K562 (cell line): ENCODE measurements at places on chromosomes 6 and 20. TPM values are rescaled to one million over a fixed set of nuclear protein-coding genes. Genes with fewer than 3 reads are reported as not detected.

- H3K27me3 ChIP-seq = no peaks in the 10 kb centered on the region
- peaks cover 31% of the 10 kb centered on the region for H3K4me1 ChIP-seq
- DNase-seq = no peak
- peaks cover 52% of the 10 kb centered on the region; the same call in 2 of the 3 replicates for H3K36me3 ChIP-seq
- no peak overlapping the region; the same call in 2 of the 3 replicates for H3K27ac ChIP-seq
These were observed 2.1 kb downstream of the CTSZ start for GRCh38 chr20:59004763-59005522.

- no peak overlapping the region for H3K27ac ChIP-seq
- H3K4me1 ChIP-seq = no peaks in the 10 kb centered on the region
- DNase-seq = no peak
- peaks cover 16% of the 10 kb centered on the region for H3K27me3 ChIP-seq
These were observed 3.5 kb downstream of the HLA-C start for GRCh38 chr6:31268369-31268765.

- H3K4me1 ChIP-seq = no peaks in the 10 kb centered on the region
- peaks cover 49% of the 10 kb centered on the region for H3K27me3 ChIP-seq
- no peak overlapping the region for H3K27ac ChIP-seq
- H3K4me3 ChIP-seq = no peak overlapping the region
- no peaks in the 10 kb centered on the region for H3K36me3 ChIP-seq
These were observed 30.5 kb upstream of the RPS6KA2 start for GRCh38 chr6:166657531-166657930.

DNA sequence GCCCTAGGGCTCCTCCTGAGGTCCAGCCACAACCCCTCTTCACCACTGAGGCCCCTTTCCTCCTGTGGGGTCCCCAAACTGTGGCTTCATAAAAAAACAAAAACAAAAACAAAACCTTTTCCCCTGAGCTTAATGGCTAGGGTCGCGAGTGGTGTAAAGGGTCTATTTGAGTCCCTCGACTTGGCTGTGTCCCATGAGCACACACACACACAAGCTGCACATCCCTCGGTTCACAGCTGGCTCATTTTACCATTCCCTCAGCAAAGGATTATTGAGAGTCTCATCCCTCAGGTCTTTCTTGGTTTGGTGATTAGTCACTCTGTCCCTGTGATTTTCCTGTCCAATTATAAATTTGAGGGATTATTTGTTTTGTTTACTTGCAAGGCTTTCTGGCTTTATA, 206.1 kb upstream of the SASH1 start:
- H3K36me3 ChIP-seq = no peaks in the 10 kb centered on the region
- no peak overlapping the region for H3K27ac ChIP-seq
- H3K4me3 ChIP-seq = no peak overlapping the region
- no peak for DNase-seq
- no peaks in the 10 kb centered on the region for H3K4me1 ChIP-seq

- peak; percentile 0 for DNase-seq
- H3K36me3 ChIP-seq = no peaks in the 10 kb centered on the region
- no peak overlapping the region for H3K27ac ChIP-seq
These were observed 259.4 kb upstream of the POU3F2 start for GRCh38 chr6:98574984-98575383.

- DNase-seq = no peak
- H3K36me3 ChIP-seq = no peaks in the 10 kb centered on the region
- H3K27ac ChIP-seq = no peak overlapping the region
- H3K4me3 ChIP-seq = no peak overlapping the region
- H3K27me3 ChIP-seq = no peaks in the 10 kb centered on the region
These were observed 520 bp downstream of the SLC24A3 start for GRCh38 chr20:19212821-19213502.

C6orf58 gene
- total RNA-seq = not detected in 2 replicates

CST4 gene
- not detected in 2 replicates for total RNA-seq

APOBEC2 gene
- total RNA-seq = not detected in 2 replicates

HDDC2 gene
- total RNA-seq = 193 and 194 TPM in 2 replicates
